ENCODE measurements at places on chromosomes 5 and 9.

- no peak for DNase-seq
These were observed 504.6 kb downstream of the RASEF start for GRCh38 chr9:82558346-82558745.

- DNase-seq = no peak
These were observed 8.5 kb downstream of the PANK3 start for GRCh38 chr5:168570490-168571328.

DNA sequence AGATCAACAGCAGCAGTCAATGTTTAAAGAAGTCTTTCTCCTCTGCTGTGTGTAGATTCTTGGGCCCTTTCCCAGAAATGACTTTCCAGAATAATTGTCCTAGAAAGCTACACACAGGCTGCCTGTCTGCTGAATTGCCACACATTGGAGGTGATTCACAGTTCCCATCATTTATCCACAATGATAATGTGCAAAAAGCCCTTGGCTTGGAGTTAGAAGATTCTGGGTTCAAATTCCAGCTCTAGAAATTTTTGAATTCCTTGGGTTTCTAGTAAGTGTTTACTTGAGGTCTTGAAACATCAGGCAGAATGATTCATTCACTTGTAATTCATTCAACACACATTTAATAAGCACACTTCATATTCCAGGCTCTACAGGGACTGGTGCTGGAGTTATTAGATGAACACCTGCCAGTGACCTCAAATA lies 28.6 kb upstream of the EPB41L4B start:
- DNase-seq = no peak

- DNase-seq = no peak
These were observed 3.9 kb downstream of the MAMDC4 start for GRCh38 chr9:136856079-136856476.

DNA sequence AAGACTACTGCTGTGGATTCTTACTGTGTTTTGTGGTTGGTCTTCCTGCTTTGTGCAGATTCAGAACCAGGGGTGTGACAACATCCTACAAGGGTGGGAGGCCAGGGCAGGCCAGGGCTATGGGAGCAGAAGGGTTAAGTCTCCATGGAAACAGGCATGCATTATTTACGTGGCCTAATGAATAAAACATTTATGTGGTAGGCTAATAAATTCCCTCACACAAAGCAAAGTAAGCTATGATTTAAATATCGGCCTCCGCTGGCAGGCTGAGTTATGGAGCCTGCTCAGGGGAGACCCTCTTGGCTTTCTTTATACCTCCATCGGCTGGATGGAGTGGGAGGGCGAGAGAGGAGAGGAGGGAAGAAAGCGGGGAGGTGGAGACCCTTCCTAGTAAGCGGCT lies 230.3 kb upstream of the MVB12B start:
- no peak for DNase-seq

DNA sequence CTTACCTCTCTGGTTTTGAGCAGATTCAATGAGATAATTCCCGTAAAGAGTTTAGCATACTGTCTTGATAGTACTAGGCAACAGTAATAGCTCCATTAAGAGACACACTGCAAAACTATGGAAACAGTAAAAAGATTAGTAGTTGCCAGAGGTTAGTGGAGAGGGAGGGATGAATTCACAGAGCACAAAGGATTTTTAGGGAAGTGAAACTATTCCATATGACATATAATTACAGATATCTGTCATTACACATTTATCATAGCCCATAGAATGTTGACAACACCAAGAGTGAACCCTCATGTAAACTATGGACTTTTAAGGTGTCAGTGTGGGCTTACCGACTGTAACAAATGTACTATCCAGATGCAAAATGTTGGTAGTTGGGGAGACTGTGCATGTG lies 176.4 kb upstream of the PLCXD3 start:
- no peak for DNase-seq

DNA sequence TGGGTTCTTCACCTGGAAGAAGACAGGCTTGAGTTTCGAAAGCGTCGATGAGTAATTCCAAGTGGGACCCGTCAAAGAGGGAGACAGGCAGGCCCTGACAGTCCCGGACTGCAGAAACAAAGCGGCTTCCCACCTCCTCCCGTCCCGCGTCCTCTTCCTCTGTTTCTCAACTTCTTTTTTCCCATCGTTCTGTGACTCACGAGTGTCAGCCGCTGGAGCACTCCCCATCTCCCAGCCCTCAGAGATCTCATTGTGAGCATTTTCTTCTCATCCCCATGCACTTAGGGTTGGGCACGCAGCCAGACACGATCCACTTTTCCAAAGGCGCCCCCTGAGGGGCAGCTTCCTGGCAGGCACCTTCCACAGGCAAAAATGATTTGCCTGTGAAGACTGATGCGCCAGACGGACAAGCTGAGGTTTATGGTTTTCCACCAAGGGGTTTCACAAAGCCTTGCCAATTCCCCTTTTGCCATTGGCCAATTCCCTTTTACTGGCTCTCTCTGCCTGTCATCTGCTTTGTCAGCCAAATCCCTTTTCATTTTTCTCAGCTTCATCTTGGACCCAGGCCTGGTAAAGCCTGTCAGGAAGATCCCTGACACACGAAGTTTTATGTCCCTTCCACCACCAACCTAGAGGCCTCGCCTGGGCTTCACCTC lies 86.5 kb upstream of the ANKRD55 start:
- DNase-seq = no peak

DNA sequence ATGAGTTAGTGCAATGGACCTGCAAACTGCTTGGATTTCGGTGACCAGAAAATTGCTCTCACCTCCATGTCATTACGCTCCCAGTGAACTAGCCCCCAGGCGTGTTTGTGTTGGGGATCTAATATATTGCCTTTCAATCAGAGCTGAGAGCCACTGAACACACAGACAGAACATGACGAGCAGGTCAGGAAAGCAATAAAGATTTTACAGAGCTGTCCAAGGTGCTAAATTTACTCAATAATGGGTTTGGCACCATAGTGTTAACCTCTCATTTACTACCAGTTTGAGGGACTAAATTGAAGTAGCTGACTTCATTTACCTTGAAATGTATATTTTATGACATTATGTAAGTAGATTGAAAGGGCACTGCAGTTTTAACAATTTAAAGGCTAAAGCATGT lies 383.0 kb downstream of the EBF1 start:
- no peak for DNase-seq

GRCh38 chr9:137406876-137407589 lies 15.9 kb downstream of the EXD3 start:
- peak; percentile 20 for DNase-seq

GRCh38 chr9:127035423-127035822 lies 87.0 kb downstream of the ANGPTL2 start:
- DNase-seq = no peak

All from NCI-H1694 treated with DMSO at 0.1 percent for 48 hours (cell line).